ENCODE measurements at places on chromosomes 11 and 22. TPM values are rescaled to one million over a fixed set of nuclear protein-coding genes. Genes with fewer than 3 reads are reported as not detected.

Gene TRIM66
- 3.9 TPM for polyA plus RNA-seq

Gene PHF21B
- not detected for polyA plus RNA-seq

Gene C22orf23
- polyA plus RNA-seq, result 0.38 TPM

Gene KCNJ4
- polyA plus RNA-seq, result not detected

Gene OR8D4
- not detected for polyA plus RNA-seq

Gene MLC1
- not detected for polyA plus RNA-seq

Gene EFEMP2
- polyA plus RNA-seq, result 1.3 TPM

Gene SPTBN2
- polyA plus RNA-seq, result not detected

Gene OR8G5
- not detected for polyA plus RNA-seq

Gene VPREB1
- not detected for polyA plus RNA-seq

Gene OR8B2
- not detected for polyA plus RNA-seq

Gene APOL4
- polyA plus RNA-seq, result 0.19 TPM

Gene MUC15
- polyA plus RNA-seq, result not detected

Gene INTS4
- 37.8 TPM for polyA plus RNA-seq

Gene SEC14L2
- polyA plus RNA-seq, result 2.5 TPM

Gene RBMXL2
- polyA plus RNA-seq, result not detected

Gene IL18BP
- polyA plus RNA-seq, result 11.1 TPM

Gene CEP126
- polyA plus RNA-seq, result not detected

Gene FAM111B
- 97.6 TPM for polyA plus RNA-seq

Gene VSIG2
- polyA plus RNA-seq, result 0.13 TPM

Gene PANX2
- not detected for polyA plus RNA-seq

All from GM12878 (cell line).